Aorta (tissue), 5 donors: ENCODE measurements at places on chromosomes 2 and 18. TPM values are rescaled to one million over a fixed set of nuclear protein-coding genes. Genes with fewer than 3 reads are reported as not detected.
A peak's percentile ranks its signal among the peaks of the same experiment; 100 is the strongest.

DNA sequence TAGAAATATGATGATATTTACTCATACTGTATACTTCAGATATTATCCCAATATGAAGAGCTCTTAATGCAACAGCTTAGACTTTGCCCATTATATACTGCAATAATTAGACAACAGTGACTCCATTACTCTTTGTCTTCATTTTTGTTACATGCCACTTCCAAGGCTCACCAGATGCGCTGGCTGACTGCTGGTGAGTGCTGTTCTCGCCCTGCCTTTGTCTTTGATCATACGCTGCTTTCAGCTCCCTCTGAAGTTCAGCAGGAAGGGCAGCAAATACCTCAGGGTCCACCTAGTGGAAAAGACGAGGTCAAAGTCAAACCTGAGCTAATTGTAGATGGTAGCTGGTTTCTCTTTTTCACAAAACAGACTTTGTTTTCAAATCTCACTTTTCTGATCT lies 66.3 kb downstream of the EIF5B start:
- DNase-seq = no peak
- H3K27me3 ChIP-seq = no peaks in the 10 kb centered on the region
- peaks cover 2% of the 10 kb centered on the region for H3K4me1 ChIP-seq
- H3K4me3 ChIP-seq = no peak overlapping the region
- H3K36me3 ChIP-seq = peaks cover 8% of the 10 kb centered on the region

GRCh38 chr2:57460396-57461276 lies 586.0 kb upstream of the VRK2 start:
- no peak overlapping the region for H3K27ac ChIP-seq
- H3K27me3 ChIP-seq = no peaks in the 10 kb centered on the region
- H3K4me1 ChIP-seq = no peaks in the 10 kb centered on the region
- no peak for DNase-seq
- no peaks in the 10 kb centered on the region for H3K36me3 ChIP-seq

DNA sequence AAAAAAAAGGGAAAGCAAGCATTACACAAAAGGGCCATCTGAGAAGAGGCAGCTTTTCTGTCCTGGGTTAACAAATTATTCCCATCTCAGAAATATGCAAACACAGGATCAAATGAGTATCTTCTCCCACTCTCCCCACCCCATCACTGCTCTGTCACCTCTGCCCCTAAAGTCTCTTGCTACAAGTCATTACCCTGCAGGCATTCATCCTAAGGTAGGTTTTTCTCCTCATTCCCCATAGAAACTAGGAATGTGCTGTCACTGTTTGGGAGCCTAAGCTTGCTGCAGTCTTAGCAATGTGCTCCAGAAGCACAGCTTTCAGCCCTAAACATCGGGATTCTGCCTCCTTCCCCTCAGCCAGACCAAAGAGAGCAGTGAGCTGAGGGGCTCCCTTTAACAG lies 3.6 kb downstream of the LRRTM1 start:
- H3K36me3 ChIP-seq = no peaks in the 10 kb centered on the region
- DNase-seq = no peak
- H3K4me3 ChIP-seq = no peak overlapping the region
- no peak overlapping the region for H3K27ac ChIP-seq
- no peaks in the 10 kb centered on the region for H3K4me1 ChIP-seq

GRCh38 chr2:111659361-111660333 lies 224.3 kb downstream of the ANAPC1 start:
- no peaks in the 10 kb centered on the region for H3K4me1 ChIP-seq
- DNase-seq = peak; percentile 86
- no peaks in the 10 kb centered on the region for H3K27me3 ChIP-seq
- peak overlapping the region; percentile 2 for H3K27ac ChIP-seq
- no peaks in the 10 kb centered on the region for H3K36me3 ChIP-seq

GYPC gene
- total RNA-seq = 91.2 TPM

RASGRP3 gene
- total RNA-seq = 22.3 TPM

DNA sequence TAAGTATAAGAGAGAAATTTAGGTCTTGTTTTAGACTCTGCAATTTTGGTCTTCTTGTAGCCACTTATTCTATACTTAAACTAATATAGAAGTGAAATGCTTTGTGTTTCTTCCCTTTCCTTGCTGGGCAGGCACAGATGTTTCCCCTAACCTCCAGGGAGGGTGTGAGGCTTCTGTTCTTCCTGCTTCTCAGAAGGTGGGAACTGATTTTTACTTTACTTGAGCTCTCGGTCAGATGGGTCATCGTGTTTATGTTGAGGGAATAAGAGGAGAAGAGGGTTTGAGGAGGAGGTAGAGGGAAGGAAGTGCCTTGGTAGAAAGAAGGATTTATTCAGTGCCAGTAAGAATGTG lies 92.5 kb upstream of the CXCR4 start:
- H3K4me3 ChIP-seq = no peak overlapping the region
- H3K36me3 ChIP-seq = no peaks in the 10 kb centered on the region
- no peak overlapping the region for H3K27ac ChIP-seq
- H3K27me3 ChIP-seq = no peaks in the 10 kb centered on the region
- DNase-seq = no peak
- H3K4me1 ChIP-seq = no peaks in the 10 kb centered on the region

SIX3 gene
- total RNA-seq = not detected

GRCh38 chr2:190804182-190804795 lies 76.3 kb upstream of the GLS start:
- H3K27me3 ChIP-seq = no peaks in the 10 kb centered on the region
- no peaks in the 10 kb centered on the region for H3K4me1 ChIP-seq
- H3K27ac ChIP-seq = no peak overlapping the region
- DNase-seq = no peak
- H3K4me3 ChIP-seq = no peak overlapping the region
- no peaks in the 10 kb centered on the region for H3K36me3 ChIP-seq

GRCh38 chr18:1585881-1586488 lies 681.3 kb downstream of the ADCYAP1 start:
- H3K4me3 ChIP-seq = no peak overlapping the region
- no peaks in the 10 kb centered on the region for H3K4me1 ChIP-seq
- no peak overlapping the region for H3K27ac ChIP-seq
- H3K36me3 ChIP-seq = no peaks in the 10 kb centered on the region
